ENCODE measurements at places on chromosomes 12 and 14. TPM values are rescaled to one million over a fixed set of nuclear protein-coding genes. Genes with fewer than 3 reads are reported as not detected.

The ATF7IP gene
- 187 TPM for total RNA-seq

The CFAP54 gene
- total RNA-seq: 4.2 TPM

The LMO3 gene
- 54.3 TPM for total RNA-seq

The ZFYVE21 gene
- total RNA-seq: 53.2 TPM

The NTN4 gene
- total RNA-seq: 2.3 TPM

The ACRBP gene
- 2.7 TPM for total RNA-seq

The SMCO2 gene
- not detected for total RNA-seq

The TSPAN19 gene
- 4.3 TPM for total RNA-seq

- H3K27me3 ChIP-seq: no peaks in the 10 kb centered on the region
- H3K36me3 ChIP-seq: no peaks in the 10 kb centered on the region
- DNase-seq: no peak
Observed at GRCh38 chr12:107435520-107435919, 250.1 kb upstream of the PWP1 start.

DNA sequence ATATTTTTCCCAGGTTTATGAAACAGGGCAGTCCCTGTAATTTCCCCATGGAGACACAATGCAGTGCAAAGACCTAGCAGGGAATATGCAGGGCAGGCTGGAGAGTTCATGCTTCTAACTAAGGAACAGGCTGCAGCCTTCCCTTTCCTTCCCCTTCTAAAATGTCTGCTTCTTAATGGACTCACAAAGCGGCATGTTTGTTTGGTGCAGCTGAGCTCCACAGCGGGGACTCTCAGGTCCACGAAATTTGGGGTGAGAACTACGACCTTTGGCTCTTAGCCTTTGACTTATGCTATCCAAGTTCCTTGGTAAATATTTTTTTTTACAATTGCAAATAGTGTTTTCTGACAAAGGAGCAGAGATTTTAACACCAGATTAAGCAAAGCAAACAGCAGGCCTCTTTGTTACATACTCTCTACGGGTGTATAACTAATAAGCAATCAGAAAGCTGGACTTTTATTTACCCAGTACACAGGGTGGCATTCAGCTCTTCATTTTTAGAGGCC lies 323.6 kb downstream of the ZFP36L1 start:
- H3K27me3 ChIP-seq: no peaks in the 10 kb centered on the region
- peaks cover 64% of the 10 kb centered on the region for H3K4me1 ChIP-seq
- no peak overlapping the region for H3K4me3 ChIP-seq
- no peaks in the 10 kb centered on the region for H3K36me3 ChIP-seq

GRCh38 chr12:123667771-123668170 lies 3.1 kb upstream of the TCTN2 start:
- no peaks in the 10 kb centered on the region for H3K4me1 ChIP-seq
- DNase-seq: no peak
- no peaks in the 10 kb centered on the region for H3K36me3 ChIP-seq
- H3K4me3 ChIP-seq: no peak overlapping the region
- H3K27me3 ChIP-seq: no peaks in the 10 kb centered on the region

- H3K4me1 ChIP-seq: no peaks in the 10 kb centered on the region
- DNase-seq: no peak
- H3K36me3 ChIP-seq: no peaks in the 10 kb centered on the region
- H3K4me3 ChIP-seq: no peak overlapping the region
- H3K27ac ChIP-seq: no peak overlapping the region
Observed at GRCh38 chr14:38412654-38413053, 156.8 kb upstream of the CLEC14A start.

- no peaks in the 10 kb centered on the region for H3K27me3 ChIP-seq
- H3K36me3 ChIP-seq: no peaks in the 10 kb centered on the region
- H3K4me1 ChIP-seq: no peaks in the 10 kb centered on the region
- no peak overlapping the region for H3K27ac ChIP-seq
- no peak overlapping the region for H3K4me3 ChIP-seq
Observed at GRCh38 chr14:83611491-83611890, 1918.5 kb upstream of the FLRT2 start.

DNA sequence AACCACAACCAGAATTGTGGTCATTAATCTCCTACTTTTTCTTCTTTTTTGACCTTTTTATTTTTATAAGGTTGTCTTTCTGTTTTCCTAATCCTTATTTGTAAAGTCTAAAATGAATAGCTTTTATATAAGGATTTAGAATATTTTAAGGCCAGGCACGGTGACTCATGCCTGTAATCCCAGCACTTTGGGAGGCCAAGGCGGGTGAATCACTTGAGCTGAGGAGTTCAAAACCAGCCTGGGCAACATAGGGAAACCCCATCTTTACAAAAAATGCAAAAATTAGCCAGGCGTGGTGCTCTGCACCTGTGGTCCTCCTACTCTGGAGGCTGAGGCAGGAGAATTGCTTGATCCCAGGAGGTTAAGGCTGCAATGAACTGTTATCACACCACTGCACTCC lies 55.1 kb downstream of the IFT81 start:
- H3K27me3 ChIP-seq: no peaks in the 10 kb centered on the region
- H3K27ac ChIP-seq: no peak overlapping the region
- no peaks in the 10 kb centered on the region for H3K4me1 ChIP-seq
- H3K36me3 ChIP-seq: peaks cover 4% of the 10 kb centered on the region
- H3K4me3 ChIP-seq: no peak overlapping the region

DNA sequence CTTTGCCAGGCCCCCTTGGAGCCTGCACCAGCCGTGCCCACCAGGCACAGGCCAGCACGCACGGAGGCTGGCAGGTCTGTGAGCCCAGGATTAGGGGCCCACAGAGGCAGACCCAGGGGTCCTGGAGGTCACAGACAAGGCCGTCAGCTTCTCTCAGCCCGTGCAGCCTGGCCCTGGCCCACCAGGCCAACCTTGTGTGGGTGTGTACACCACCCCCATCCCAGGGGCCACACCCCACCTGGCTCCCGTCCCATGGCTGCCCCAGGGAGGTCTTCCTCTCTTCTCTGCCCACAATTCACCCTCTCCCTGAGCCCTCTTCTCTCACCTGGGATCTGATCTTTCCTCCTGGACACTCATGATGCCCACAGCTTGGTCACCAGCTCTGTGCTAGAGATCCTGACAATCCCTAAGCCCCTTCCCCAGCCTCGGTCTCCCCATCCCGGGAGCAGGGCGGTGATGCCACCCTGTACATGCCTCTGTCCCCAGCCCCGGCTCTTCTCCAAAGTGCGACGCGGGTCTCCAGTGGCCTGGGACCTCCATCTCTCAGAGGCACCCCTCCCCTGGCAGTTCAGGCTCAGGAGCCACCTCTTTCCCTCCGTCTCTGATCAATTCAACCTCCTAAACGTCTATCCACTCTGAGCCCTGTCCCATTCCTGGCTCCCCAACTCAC lies 31.1 kb upstream of the GPR132 start:
- no peak for DNase-seq
- H3K27ac ChIP-seq: no peak overlapping the region
- H3K36me3 ChIP-seq: no peaks in the 10 kb centered on the region
- peaks cover 36% of the 10 kb centered on the region for H3K27me3 ChIP-seq
- peaks cover 6% of the 10 kb centered on the region for H3K4me1 ChIP-seq
- H3K4me3 ChIP-seq: no peak overlapping the region

- no peaks in the 10 kb centered on the region for H3K27me3 ChIP-seq
- H3K4me1 ChIP-seq: peaks cover 21% of the 10 kb centered on the region
Observed at GRCh38 chr12:93010461-93010860, 81.4 kb upstream of the EEA1 start.

- peaks cover 35% of the 10 kb centered on the region for H3K4me1 ChIP-seq
- no peak overlapping the region for H3K27ac ChIP-seq
- H3K27me3 ChIP-seq: peaks cover 100% of the 10 kb centered on the region
- no peak for DNase-seq
- peak overlapping the region; percentile 27 for H3K4me3 ChIP-seq
- H3K36me3 ChIP-seq: no peaks in the 10 kb centered on the region
Observed at GRCh38 chr14:60641742-60642269, 7.5 kb downstream of the SIX1 start.

DNA sequence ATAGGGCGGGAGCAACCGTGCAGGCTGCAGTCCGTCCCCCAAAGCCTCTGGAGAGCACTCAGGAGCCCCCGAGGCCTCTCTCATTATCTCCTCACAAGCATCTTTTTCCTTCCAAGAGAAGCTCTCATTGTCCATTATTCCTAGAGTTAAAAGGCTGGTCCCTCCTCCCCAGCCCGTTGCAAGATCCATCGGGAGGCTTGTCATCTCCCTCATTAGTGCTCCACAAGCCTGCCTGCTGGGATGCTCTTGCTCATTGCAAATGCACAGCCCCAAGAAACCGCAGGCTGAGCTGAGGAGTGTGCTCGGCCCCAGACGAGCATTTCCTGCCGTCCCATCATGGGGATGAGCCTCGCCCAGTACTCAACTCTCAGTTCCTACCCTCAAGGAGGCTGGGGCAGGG lies 23.3 kb downstream of the NUAK1 start:
- H3K4me1 ChIP-seq: peaks cover 41% of the 10 kb centered on the region
- DNase-seq: peak; percentile 71
- H3K4me3 ChIP-seq: no peak overlapping the region
- no peaks in the 10 kb centered on the region for H3K36me3 ChIP-seq

DNA sequence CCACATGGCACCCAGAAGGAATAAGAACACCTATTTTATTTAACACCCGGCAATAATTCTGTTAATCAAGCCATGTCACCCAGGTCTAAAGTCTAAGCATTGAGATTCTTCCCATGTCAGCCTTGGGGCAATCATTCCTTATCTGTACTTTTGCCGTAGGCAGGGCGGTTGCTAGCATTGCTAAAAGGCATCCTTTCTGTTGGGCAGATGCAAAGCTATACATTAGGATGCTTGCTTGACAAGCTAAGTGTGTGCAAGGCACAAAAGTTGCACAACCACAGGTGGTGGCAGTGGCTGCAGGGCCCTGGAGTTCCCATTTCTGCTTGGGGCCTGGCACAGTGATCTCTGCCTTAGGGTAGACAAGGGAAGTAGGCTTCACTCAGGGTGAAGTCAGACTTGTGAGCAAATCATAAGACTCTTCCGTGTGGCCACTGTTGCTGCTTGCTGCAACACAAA lies 12.5 kb upstream of the GALNT6 start:
- H3K4me1 ChIP-seq: no peaks in the 10 kb centered on the region
- no peak overlapping the region for H3K4me3 ChIP-seq
- no peak overlapping the region for H3K27ac ChIP-seq
- no peaks in the 10 kb centered on the region for H3K27me3 ChIP-seq

DNA sequence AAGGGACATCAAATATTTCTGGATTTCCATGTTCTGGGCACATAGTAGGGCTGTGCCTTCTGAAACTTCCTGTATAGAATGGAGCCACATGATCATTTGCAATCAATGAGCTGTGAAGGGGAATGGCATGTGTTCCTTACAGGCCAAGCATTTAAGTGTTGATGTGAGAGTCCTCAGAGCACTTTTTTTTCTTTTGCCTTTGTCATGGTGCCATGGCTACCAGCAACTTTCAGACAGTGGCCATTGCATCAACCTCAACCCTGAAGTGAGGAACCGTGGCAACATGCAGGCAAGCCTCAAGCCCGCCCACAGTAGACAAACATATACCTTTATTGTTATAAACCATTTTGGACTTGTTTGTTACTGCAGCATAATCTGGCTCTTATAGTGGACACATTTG lies 948.1 kb downstream of the NRXN3 start:
- H3K4me1 ChIP-seq: peaks cover 25% of the 10 kb centered on the region
- no peak overlapping the region for H3K27ac ChIP-seq
- no peaks in the 10 kb centered on the region for H3K27me3 ChIP-seq
- no peak for DNase-seq

GRCh38 chr12:2583091-2583497 lies 211.7 kb upstream of the FKBP4 start:
- no peak overlapping the region for H3K27ac ChIP-seq
- H3K4me1 ChIP-seq: no peaks in the 10 kb centered on the region
- H3K36me3 ChIP-seq: no peaks in the 10 kb centered on the region
